ENCODE measurements at places on chromosomes 1 and 21. TPM values are rescaled to one million over a fixed set of nuclear protein-coding genes. Genes with fewer than 3 reads are reported as not detected.

The SLC5A9 gene
- total RNA-seq, result not detected

The TNFRSF14 gene
- total RNA-seq, result 76.3 TPM

DNA sequence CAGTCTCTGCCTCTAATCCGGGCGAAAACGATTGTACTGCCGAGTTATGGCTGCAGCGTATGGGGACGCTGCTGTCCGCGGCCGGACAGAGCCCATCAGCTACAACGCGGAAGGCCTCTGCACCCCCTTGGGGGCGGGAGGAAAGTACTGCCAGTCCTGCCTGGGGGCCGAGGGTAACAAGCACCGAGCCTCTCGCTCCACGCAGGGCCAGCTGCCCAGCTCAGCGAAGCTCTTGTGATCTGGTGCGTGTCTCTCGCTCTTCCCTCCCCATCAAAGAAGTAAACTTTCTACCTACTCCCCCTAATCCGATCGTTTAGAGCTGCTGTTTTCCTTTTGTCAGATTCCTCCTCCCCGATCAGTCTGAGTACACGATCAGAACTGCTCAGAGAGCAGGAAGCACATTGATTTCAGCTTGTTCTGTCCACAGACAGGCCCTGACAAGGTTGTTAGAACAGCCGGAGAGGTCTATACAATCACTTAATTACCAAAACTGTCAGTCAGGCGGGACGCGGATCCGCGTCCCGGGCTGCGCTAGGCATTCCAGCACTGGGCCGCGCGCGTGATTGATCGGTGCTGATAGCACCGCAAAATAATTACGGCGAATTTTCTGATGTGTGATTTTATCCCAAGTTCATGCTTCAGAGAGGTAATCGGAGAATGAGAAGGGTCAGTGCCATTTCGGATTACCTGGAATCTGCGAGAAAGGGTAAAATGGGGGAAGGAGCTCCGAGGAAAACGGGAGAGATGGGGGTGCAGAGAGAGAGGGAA lies 8.7 kb upstream of the BARHL2 start:
- DNase-seq, result peak; percentile 20

DNA sequence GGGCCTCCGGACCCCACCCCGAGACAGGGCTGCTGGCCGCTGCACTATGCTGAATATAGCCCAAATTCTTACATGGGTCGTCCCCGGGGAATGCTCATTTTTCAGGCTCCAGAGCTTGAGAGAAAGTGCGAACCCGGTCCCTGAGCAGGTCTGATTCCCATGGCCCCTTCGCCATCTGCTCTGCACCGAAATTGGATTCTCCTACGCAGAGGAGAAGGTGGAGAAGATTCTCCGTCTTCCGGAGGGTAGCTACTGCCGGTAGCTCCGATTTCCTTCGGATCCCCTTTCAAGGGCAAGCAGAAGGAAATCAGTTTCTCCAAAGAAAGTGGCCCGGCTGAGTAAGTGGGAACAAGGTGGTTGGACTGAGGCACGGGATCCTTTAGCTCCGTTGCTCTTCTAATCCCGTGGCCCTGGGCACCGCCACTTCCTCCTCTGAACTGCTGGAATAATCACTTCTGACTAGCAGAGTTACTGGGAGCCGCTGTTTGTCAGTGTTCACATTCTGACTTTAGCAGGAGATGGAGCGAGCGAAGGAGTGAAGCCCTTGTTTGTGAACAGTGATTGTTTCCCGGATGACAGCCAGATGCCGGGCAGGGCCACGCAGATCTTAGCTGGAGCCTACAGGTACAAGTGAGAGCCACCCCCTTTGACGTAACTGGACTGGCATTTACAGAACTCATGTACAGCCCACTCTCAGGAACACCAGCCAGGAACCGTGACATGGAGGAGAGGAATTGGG lies 1.1 kb upstream of the ZNF496 start:
- peak; percentile 59 for DNase-seq

GRCh38 chr1:209820986-209821385 lies 6.8 kb upstream of the UTP25 start:
- DNase-seq, result no peak

DNA sequence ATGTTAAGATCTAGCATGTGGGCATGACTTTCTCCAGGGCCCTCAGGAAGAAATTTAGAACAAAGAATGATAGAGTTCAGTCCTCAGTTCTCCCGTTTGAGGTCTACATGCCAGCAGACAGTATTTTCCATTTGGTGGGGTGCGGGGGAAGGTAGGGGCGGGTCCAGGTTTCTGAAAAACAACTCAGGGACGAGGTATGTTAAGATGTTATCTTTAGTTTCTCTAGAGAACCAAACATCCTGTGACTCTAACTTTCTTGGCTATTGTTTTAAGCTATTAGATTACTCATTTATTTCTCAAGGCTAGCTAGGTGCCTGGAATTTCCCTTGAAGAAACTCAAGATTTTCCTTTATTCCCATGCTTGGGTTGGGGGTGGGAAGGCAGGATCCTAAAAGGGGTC lies 42.3 kb upstream of the SYT14 start:
- peak; percentile 95 for DNase-seq

DNA sequence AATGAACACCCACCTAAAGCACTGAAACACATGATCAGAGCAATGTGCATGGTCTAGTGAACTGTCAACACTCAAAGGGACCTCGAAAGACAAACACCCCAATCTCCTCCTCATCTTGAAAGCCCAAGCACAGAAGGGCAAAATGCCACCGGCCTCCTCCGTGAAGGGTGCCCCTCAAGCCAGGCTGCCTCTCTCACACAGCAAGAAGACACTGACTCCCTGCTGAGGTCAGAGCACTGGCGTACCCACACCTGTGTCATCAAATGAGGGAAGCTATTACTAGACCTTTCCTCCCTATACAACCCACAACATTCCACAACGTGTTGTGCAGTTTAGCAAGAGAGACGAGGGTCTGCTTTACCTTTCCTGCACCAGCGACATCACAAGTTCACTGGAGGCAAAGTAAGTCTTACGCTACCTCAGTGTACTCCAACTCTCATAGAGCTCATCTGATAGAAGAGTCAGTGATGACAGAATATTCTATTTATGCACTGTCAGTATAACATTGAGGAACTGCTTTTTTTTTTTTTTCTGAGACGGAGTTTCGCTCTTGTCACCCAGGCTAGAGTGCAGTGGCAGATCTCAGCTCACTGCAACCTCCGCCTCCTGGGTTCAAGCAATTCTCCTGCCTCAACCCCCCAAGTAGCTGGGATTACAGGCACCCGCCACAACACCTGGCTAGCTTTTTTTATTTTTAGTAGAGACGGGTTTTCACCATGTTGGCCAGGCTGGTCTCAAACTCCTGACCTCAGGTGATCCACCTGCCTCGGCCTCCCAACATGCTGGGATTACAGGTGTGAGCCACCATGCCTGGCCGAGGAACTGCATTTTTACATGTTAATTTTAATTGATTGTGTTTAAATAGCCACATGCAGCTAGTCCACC lies 3.3 kb downstream of the SH3BP5L start:
- no peak for DNase-seq

GRCh38 chr21:24824209-24824608 lies 783.1 kb downstream of the MRPL39 start:
- DNase-seq, result no peak

DNA sequence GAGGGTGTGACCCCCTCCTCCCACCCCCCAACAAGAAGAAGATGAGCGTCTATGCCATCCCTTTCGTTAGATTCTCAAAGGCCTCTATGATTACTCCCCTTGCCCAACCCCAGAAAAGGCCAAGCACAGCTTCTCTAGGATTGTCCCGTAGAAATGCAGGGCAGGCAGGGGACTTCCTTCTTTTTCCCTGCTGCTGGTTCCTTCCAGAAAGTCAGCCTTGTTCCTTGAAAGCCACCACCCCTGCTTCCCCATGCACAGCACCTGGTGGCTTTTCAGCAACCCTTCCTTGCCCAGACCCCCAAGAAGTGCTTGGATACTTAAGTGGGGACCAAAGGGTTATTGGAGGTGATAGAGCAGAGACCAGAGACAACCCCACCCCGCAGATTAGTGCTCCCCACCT lies 75.1 kb downstream of the ARHGEF10L start:
- no peak for DNase-seq
